ENCODE measurements at places on chromosomes 16 and 17. TPM values are rescaled to one million over a fixed set of nuclear protein-coding genes. Genes with fewer than 3 reads are reported as not detected.

The BAIAP3 gene
- 17.5 TPM for total RNA-seq

DNA sequence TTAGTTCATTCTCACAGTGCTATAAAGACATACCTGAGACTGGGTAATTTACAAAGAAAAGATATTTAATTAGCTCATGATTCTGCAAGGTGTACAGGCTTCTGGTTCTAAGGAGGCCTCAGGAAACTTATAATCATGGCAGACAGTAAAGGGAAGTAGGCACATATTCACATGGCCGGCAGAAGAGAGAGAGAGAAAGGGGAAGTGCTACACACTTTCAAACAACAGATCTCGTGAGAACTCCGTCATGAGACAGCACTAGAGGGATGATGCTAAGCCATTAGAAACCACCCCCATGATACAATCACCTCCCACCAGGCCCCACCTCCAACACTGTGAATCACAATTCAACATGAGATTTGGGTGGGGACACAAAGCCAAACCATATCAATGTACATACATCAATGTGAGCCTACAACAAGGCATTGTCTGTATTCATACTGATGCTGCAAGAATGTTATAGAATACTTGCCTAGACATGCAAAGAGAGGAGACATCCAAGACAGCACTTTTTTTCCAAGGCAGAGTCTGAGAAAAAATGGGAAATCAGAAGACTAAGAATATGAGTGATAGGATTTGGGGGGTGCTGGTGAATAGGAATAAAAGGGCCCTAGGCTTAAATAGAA lies 114.8 kb upstream of the XYLT1 start:
- no peaks in the 10 kb centered on the region for H3K36me3 ChIP-seq
- DNase-seq = no peak
- no peak overlapping the region for H3K4me3 ChIP-seq
- H3K27ac ChIP-seq = no peak overlapping the region
- H3K4me1 ChIP-seq = no peaks in the 10 kb centered on the region

- H3K27me3 ChIP-seq = peaks cover 9% of the 10 kb centered on the region
- H3K36me3 ChIP-seq = no peaks in the 10 kb centered on the region
- peaks cover 5% of the 10 kb centered on the region for H3K4me1 ChIP-seq
- DNase-seq = no peak
- no peak overlapping the region for H3K27ac ChIP-seq
- H3K4me3 ChIP-seq = no peak overlapping the region
Measured at GRCh38 chr16:80038566-80038965, 438.0 kb upstream of the MAF start.

DNA sequence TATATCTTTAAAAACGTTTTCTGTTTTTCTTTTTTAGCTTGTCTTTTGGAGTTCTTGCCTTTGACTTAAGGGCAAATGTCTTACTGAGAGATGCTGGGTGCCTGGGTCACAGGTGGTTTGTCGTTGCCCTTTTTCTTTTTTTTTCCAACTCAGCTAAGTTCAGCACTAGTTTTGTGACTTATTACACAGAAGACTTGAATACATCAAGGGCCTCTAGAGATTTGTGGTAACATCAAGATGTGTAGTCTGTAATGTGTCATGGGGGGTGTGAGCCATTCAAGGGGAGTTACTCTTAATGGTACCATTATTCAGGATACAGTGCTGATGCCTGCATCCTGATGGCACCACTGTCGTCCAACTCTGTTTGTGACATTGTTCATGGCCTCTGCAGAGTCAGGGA lies 95.1 kb downstream of the PRKCA start:
- H3K27ac ChIP-seq = no peak overlapping the region
- no peak for DNase-seq
- H3K36me3 ChIP-seq = no peaks in the 10 kb centered on the region
- H3K4me1 ChIP-seq = no peaks in the 10 kb centered on the region
- H3K4me3 ChIP-seq = no peak overlapping the region

The PPY gene
- total RNA-seq = not detected

The CA10 gene
- 0.53 TPM for total RNA-seq

The SCARF1 gene
- 0.69 TPM for total RNA-seq

- H3K4me3 ChIP-seq = no peak overlapping the region
- H3K36me3 ChIP-seq = no peaks in the 10 kb centered on the region
- no peak overlapping the region for H3K27ac ChIP-seq
- H3K4me1 ChIP-seq = no peaks in the 10 kb centered on the region
Measured at GRCh38 chr17:2571523-2572303, 21.7 kb upstream of the PAFAH1B1 start.

DNA sequence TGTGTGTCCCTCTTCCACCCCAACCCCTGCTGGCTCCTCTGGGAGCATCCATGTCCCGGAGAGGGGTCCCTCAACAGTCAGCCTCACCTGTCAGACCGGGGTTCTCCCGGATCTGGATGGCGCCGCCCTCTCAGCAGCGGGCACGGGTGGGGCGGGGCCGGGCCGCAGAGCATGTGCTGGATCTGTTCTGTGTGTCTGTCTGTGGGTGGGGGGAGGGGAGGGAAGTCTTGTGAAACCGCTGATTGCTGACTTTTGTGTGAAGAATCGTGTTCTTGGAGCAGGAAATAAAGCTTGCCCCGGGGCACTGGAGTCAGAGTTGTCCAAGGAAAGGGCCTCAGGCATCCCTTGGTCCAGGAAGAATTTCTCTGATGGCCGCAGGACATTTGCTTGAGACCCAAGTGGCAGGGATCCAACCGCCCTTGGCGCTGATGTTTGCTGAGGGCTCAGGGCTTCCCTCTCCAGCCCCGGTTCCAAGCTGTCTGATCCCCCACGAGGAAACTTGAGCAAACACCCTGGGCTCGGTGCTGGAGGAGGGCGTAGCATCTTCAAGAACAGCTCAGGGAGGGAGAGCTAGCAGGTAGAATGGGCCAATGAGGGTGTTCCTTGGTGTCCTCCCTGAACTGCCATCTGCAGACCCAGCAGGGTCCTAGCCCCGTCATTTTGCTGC lies 4.5 kb downstream of the NXPH3 start:
- H3K4me1 ChIP-seq = peaks cover 4% of the 10 kb centered on the region
- H3K36me3 ChIP-seq = no peaks in the 10 kb centered on the region
- no peak overlapping the region for H3K4me3 ChIP-seq
- H3K27me3 ChIP-seq = peaks cover 27% of the 10 kb centered on the region
- no peak for DNase-seq

- H3K4me1 ChIP-seq = peaks cover 35% of the 10 kb centered on the region
- peaks cover 4% of the 10 kb centered on the region for H3K36me3 ChIP-seq
- no peak for DNase-seq
- no peaks in the 10 kb centered on the region for H3K27me3 ChIP-seq
Measured at GRCh38 chr17:59347975-59348391, 16.5 kb downstream of the YPEL2 start.

DNA sequence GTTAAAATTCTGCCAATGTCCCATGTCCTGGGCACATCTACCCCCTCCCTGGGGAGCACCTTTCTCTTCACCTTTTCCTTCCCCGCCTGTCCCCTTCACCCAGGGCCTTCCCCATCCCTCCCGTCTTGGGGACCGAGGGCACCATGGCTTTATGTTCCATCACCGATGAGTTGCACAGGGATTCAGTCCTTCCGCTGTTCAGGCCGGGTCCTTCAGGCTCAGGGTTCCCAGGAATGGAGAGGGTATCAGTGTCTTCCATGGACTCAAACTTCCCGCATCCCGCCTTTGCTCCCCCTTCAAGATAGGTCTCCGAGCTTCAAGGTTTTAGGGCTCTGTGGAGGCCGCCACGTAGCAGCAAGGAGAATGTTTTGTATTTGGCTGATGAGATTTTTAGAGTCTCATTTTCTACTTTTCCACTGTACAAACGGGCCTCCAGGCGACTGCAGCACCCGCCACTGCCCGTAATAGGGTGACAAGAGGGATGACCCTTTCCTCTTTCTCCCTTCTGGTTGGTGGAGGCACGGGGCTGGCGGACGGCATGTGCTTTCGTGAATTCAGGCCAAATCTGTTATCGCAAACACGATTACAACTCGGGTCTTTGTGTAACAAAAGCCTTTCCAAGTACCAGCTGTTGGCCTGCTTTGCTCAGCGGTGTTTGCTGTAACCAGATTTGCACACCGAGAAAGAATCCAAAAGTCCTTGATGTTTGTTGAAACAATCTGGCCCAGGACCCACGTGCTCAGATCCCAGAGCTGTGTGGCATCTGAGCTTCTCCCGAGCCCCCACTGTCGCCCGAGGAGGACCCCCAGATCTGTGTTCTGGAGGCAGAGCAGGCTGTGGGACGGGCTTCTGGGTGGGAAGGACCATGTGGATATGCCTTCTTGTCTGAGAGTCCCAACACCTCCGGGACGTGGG lies 236.3 kb downstream of the SEC14L1 start:
- H3K27ac ChIP-seq = peak overlapping the region; percentile 90
- H3K27me3 ChIP-seq = no peaks in the 10 kb centered on the region
- no peak for DNase-seq
- H3K4me1 ChIP-seq = peaks cover 55% of the 10 kb centered on the region

- peaks cover 3% of the 10 kb centered on the region for H3K36me3 ChIP-seq
- H3K4me1 ChIP-seq = peaks cover 13% of the 10 kb centered on the region
- peak; percentile 65 for DNase-seq
- H3K27ac ChIP-seq = peak within 1 kb of the TSS; percentile 93
- H3K4me3 ChIP-seq = peak within 1 kb of the TSS; percentile 79
Measured at GRCh38 chr17:63600569-63601438, at the start of gene TACO1. TACO1 (plus strand) TSS chr17:63600895; CDS start chr17:63601084, 189 bp downstream.

GRCh38 chr17:29096094-29096493 lies 53.2 kb downstream of the PIPOX start:
- peaks cover 15% of the 10 kb centered on the region for H3K36me3 ChIP-seq
- no peak overlapping the region for H3K27ac ChIP-seq
- DNase-seq = no peak

- no peak overlapping the region for H3K4me3 ChIP-seq
- no peaks in the 10 kb centered on the region for H3K36me3 ChIP-seq
- peaks cover 29% of the 10 kb centered on the region for H3K27me3 ChIP-seq
Measured at GRCh38 chr17:58224315-58224714, 5.3 kb upstream of the MKS1 start.

- peaks cover 36% of the 10 kb centered on the region for H3K27me3 ChIP-seq
- no peak for DNase-seq
Measured at GRCh38 chr17:10398352-10398751, 23.4 kb downstream of the MYH8 start.

- no peak overlapping the region for H3K27ac ChIP-seq
- no peaks in the 10 kb centered on the region for H3K36me3 ChIP-seq
- H3K27me3 ChIP-seq = peaks cover 20% of the 10 kb centered on the region
- no peak overlapping the region for H3K4me3 ChIP-seq
Measured at GRCh38 chr17:74633326-74633725, 9.8 kb upstream of the CD300E start.

The AIPL1 gene
- total RNA-seq = not detected

DNA sequence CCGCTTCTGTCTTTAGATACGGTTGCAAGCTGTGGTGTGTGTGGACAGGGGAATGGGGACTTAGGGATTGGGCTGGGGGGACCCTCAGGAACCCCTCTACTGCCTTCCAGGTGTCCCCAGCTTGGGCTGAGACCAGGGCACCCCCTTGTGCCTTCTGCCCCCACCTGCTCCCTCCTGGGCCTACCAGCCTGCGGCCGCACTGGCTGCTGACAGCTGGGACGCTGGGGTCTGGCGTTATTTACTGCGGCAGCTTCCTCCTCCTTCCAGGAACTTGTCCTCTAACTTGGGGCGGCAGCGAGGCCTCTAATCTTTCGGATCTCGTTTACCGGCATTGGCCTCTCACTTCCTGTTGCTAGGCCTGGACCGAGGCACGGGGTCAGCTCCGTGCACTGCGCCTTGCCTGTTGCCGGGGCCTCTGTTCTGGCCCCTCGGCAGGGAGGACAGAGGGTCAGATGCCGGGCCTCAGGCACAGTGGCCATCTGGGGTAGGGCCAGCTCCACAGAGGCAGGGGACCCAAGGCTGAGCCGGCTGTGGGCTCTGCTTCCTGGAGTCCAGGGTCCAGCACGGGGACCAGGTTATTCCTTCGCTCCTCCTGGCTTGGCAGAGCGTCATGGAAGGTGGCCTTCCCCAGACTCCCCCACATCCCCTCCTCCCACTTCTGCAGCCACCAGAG lies 31.8 kb downstream of the TMEM235 start:
- peaks cover 15% of the 10 kb centered on the region for H3K4me1 ChIP-seq
- H3K4me3 ChIP-seq = no peak overlapping the region
- DNase-seq = no peak
- H3K27ac ChIP-seq = no peak overlapping the region

The MAF gene
- total RNA-seq = 15.5 TPM

DNA sequence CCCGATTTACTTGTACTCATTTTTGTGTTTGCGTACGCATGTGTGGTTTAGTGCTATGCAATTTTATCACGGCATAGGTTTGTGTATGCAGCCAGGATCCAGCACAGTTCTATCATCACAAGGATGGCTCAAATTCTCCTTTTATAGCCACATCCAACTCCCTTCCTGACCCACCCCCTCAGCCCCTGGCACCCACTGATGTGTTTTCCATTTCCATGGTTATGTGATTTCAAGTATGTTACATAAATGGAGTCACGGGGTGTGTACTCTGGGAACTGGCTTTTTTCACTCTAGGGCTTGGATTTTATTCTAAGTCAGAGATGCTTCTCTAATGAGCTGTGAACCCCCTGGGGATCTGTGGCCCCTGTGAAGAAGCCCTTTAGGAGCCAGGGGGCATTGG lies 16.8 kb downstream of the IL4R start:
- H3K36me3 ChIP-seq = peaks cover 3% of the 10 kb centered on the region
- no peak for DNase-seq
- H3K4me3 ChIP-seq = no peak overlapping the region
- H3K4me1 ChIP-seq = peaks cover 3% of the 10 kb centered on the region

DNA sequence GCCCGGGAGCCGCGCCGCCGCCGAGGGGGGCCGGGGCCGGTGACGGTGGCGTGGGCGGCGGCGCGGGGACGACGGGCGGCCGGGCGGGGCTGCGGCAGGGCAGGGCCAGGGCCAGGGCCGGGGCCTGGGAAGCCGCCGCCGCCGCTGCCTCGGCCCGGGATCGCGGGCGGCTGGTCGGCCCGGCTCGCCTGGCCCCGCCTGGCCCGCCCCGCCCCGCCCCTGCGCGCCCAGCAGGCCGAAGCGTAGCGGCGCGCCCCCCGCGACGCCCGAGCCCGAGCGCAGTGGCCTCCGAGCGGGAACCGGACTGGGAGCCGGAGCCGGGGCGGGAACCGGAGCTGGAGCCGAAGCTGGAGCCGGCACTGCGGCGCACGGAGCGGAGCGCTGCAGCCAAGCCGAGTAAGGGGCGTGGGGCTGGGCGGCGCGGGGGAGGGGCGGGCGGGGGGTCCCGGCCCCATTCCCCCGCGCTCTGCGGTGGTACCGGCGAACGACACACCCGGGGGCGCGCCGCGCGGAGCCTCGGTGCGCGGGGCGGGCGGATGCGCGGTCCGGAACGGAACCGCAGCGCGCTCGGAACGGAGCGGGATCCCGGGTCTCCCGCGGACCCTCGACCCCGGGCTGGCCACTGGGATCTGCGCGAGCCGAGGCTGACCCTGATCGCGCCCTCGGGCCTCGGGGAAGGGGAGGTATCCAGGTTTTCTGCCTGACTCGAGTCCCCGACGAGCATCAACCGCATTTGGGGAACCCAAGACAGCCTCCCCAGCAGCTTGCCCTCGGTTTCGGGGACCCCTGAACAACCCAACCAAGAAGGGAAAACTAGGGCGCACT lies at the start of gene BEAN1:
Gene BEAN1 (plus strand): TSS at position 260 of the 825 bp plus-strand sequence. CDS start 10,382 bp downstream, outside the sequence.
- peak within 1 kb of the TSS; percentile 55 for H3K4me3 ChIP-seq
- peaks cover 2% of the 10 kb centered on the region for H3K4me1 ChIP-seq
- no peak within 1 kb of the TSS for H3K27ac ChIP-seq
- no peaks in the 10 kb centered on the region for H3K36me3 ChIP-seq

GRCh38 chr16:19936441-19936840 lies 51.8 kb upstream of the GPRC5B start:
- DNase-seq = no peak
- no peaks in the 10 kb centered on the region for H3K36me3 ChIP-seq
- H3K27ac ChIP-seq = no peak overlapping the region
- no peak overlapping the region for H3K4me3 ChIP-seq

Measured in progenitor cell of endocrine pancreas (in vitro differentiated cells).